ENCODE measurements at places on chromosomes 2 and 18.

GRCh38 chr2:165762723-165763122, 31.3 kb downstream of the GALNT3 start:
- H3K4me1 ChIP-seq: peaks cover 10% of the 10 kb centered on the region
- no peaks in the 10 kb centered on the region for H3K36me3 ChIP-seq
- no peaks in the 10 kb centered on the region for H3K27me3 ChIP-seq

- DNase-seq: no peak
- H3K27ac ChIP-seq: no peak overlapping the region
- H3K4me3 ChIP-seq: no peak overlapping the region
- no peaks in the 10 kb centered on the region for H3K4me1 ChIP-seq
- H3K36me3 ChIP-seq: no peaks in the 10 kb centered on the region
Observed at GRCh38 chr18:45084206-45084605, 403.5 kb downstream of the SETBP1 start.

DNA sequence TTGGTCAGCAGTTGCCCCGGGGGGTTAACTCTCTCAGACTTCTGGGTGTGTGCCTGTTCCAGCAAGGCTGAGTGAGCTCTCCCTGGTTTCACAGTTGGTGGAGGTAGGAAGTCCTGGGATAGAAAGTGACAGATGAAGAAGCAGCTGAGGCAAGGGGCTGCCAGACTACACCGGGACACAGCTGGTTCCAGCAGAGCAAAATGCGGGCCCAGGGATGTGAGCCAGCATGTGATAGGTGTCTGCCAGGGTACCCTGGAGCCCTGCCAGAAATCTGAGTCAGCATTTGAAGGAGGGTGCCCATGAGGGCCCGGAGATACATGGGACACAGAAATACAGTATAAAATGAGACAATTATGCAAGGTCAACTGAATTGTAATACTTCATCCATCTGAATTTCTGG, 79.3 kb upstream of the LGALSL start:
- no peaks in the 10 kb centered on the region for H3K36me3 ChIP-seq
- no peaks in the 10 kb centered on the region for H3K4me1 ChIP-seq
- peak; percentile 18 for DNase-seq
- H3K27me3 ChIP-seq: no peaks in the 10 kb centered on the region
- no peak overlapping the region for H3K27ac ChIP-seq
- no peak overlapping the region for H3K4me3 ChIP-seq

DNA sequence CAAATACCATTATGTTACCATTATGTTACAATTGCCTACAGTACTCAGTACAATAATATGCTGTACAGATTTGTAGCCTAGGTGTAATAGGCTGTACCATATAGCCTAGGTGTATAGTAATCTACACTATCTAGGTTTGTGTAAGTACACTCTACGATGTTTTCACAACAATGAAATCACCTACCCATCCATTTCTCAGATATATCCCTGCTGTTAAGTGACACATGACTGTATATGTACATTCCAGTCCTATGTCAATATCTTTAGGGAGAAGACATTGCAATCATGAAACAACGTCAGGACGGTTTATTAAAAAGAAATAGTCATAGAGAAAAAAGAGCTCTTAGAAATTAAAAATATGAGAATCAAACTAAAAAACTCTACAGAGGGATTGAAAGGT, 119.0 kb upstream of the CDC42EP3 start:
- no peaks in the 10 kb centered on the region for H3K36me3 ChIP-seq
- no peaks in the 10 kb centered on the region for H3K4me1 ChIP-seq

DNA sequence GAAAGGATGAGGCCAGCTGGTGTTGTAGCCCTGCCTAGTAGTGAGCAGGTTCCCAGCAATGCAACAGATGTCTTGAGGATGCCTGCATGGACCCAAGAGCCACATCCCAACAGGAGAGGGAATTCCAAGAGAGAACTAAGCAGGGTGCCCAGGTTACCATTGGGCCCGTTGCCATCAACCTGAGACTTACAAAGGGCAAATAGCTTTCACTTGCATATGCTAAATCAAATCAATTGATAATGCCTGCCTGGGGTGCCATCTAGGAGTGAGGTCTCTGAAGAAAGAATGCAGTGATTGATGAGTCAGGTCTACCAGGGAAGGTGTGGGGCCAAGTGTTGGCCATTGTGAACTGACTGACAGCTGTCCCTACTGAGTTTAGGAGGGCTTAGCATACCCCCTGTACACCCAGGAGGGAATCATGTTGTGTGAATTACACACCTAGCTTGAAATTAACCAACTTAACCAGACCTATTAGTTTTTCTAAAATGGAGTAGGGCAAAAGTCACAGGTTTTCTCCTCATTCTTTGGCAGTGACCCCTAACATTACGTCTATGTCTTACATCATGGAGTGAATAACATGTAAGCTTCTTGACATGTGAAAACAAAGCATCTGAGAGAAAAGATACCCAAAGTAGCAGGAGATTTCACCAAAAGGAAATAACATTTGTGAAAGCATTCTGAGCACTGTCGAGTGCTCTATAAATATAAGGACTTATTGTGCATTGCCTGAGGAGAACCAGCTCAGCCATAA, 32.3 kb downstream of the FHOD3 start:
- no peak for DNase-seq
- peaks cover 29% of the 10 kb centered on the region for H3K27me3 ChIP-seq
- no peaks in the 10 kb centered on the region for H3K36me3 ChIP-seq
- H3K4me3 ChIP-seq: no peak overlapping the region

- peaks cover 33% of the 10 kb centered on the region for H3K4me1 ChIP-seq
- no peaks in the 10 kb centered on the region for H3K36me3 ChIP-seq
- no peaks in the 10 kb centered on the region for H3K27me3 ChIP-seq
- no peak overlapping the region for H3K4me3 ChIP-seq
- no peak overlapping the region for H3K27ac ChIP-seq
Observed at GRCh38 chr2:85266146-85267041, 61.4 kb downstream of the TGOLN2 start.

DNA sequence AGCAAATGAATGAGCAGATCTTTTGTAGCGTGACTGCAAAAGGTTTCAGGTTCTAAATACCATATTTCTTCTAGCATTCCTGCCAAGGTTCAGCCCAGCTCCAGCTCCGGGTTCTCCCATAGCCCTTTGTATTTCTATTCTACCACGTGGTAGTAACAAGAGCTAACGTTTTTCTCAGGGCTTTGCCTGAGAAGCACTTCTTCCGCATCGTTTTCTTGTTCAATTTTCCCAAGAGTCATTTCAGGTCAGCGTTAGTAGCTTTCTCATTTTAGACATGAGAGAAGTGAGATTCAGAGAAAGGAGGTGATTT, 120.1 kb upstream of the MYCN start:
- H3K27me3 ChIP-seq: no peaks in the 10 kb centered on the region
- H3K4me1 ChIP-seq: peaks cover 11% of the 10 kb centered on the region
- DNase-seq: no peak
- H3K36me3 ChIP-seq: no peaks in the 10 kb centered on the region

DNA sequence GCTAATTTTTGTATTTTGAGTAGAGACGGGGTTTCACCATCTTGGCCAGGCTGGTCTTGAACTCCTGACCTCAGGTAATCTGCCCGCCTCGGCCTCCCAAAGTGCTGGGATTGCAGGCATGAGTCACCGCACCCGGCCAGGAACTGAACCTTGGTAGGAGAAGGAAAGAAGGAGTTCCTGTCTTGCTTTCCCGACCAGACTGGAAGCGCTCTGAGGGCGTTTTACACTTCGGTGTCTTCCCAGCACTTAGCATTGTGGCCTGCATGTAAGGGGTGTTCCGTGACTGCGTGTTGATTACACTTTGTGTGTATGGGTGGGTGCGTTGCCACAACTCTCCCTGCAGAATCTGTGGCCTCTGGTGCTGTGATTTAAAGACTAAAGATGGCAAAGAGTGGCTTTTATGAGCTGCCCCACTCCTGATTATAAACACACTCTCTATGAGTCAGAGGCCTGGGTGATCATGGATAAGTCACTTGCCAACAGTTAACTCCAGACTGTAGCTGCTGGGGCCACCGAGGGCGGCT, 46.0 kb downstream of the ODC1 start:
- no peak overlapping the region for H3K27ac ChIP-seq
- H3K4me1 ChIP-seq: no peaks in the 10 kb centered on the region
- H3K36me3 ChIP-seq: no peaks in the 10 kb centered on the region
- no peak overlapping the region for H3K4me3 ChIP-seq

- no peak overlapping the region for H3K27ac ChIP-seq
- H3K36me3 ChIP-seq: no peaks in the 10 kb centered on the region
- no peaks in the 10 kb centered on the region for H3K27me3 ChIP-seq
- H3K4me1 ChIP-seq: no peaks in the 10 kb centered on the region
Observed at GRCh38 chr2:123695426-123695825, 329.7 kb upstream of the CNTNAP5 start.

All from A673 (cell line).